ENCODE measurements at places on chromosomes 4 and X.

- DNase-seq = no peak
These were observed 73.6 kb downstream of the TMEM156 start for GRCh38 chr4:38958453-38959190.

- DNase-seq = peak; percentile 73
These were observed at the start of gene EPHA5 for GRCh38 chr4:65670331-65671031. Gene EPHA5, minus strand, starts transcription at chr4:65670489. Its CDS starts 747 bp downstream, at chr4:65669742.

DNA sequence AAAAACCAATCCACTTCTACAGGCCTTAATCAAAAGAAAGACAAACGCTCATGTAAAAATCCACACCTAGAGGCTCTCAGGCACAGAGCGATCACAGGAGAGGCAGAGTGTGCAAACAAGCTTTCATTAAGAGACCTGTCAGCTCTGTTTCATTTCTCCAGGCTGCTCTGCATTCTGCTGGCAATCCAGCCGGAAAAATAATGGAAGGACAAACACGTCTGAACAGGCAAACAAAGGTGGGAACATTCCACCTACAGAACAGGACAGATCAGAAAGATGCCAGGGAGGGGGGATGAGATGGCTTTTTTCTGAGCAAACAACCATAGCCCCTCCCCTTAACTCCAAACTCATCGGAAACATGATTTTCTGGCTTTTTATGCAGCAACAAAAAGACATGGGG lies 9.7 kb downstream of the SOD3 start:
- DNase-seq = no peak

- DNase-seq = no peak
These were observed 6.4 kb upstream of the PITX2 start for GRCh38 chr4:110629214-110629754.

DNA sequence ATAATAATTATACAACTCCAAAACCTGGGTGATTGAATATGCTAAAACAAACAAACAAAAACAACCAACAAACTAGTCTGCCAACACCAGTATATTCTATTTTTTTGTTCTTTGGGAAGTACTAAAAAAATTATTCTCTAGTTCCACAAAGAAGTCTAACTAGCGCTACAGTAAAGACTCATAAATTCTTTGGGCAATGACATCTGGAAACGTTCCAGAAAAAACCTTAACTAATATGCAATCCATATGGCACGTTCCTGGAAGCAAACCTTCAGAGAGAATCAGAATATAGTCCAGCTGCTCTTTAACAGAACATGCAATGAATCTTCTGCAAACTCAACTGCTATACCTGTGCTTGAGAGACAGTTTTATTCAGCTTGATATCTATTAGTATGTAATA lies 500.1 kb downstream of the TRAM1L1 start:
- DNase-seq = peak; percentile 85

DNA sequence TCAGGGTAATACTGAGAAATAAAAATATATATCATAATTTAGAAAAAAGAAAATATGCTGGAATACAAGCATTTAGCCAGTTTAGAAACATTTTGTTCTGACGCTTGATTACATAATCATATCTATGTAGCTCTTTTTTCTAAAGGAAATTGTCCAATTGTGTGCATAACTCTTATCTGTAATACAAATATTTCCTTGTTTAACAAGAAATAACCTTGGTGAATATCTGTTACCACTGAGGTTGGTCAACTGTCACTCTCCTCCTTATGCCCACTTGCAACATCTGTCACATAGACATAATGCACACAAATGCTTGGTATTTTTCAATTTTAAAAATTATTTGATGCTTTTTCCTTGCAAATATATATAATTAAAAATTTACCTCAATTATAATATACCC lies 609.7 kb downstream of the TLL1 start:
- no peak for DNase-seq

DNA sequence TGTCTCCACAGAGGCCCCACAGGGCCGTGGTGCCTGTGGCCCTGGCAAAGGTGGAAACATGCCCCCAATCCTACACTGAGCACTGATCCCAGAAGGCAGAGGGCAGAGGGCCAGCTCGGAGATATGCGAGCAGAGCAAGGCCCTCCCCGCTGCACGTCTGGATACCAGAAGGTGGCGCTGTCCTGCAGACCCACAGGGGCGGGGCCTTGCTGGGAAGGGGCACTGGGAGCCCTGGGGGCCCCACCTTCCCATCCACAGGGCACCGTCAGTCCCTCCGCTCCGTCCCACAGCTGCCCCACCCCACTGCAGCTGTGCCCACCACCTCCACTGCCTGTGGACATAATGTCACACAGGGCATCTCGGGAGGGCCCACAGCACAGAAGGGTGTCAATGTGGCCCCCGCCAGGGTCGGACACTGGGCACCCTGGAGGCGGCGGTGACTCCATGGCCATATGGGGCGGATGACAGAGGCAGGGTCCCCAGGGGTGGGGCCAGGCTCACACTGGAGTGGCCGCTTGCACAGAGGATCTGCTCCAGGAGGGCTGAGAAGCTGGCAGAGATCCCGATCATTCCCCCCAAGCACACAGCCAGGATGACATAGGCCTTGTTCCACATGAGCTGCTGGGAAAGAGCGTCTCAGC lies 4.8 kb downstream of the SLC49A3 start:
- peak; percentile 69 for DNase-seq

GRCh38 chrX:31071262-31071661 lies 579 bp downstream of the FTHL17 start:
- DNase-seq = no peak
